ENCODE measurements at places on chromosomes 2 and 18.
A peak's percentile ranks its signal among the peaks of the same experiment; 100 is the strongest.

GRCh38 chr2:25829828-25830227 is 48.5 kb downstream of the ASXL2 start:
- DNase-seq: no peak

- DNase-seq: no peak
Observed at GRCh38 chr2:86171295-86171694, 24.0 kb downstream of the IMMT start.

- DNase-seq: no peak
Observed at GRCh38 chr2:202410092-202410491, 34.0 kb downstream of the BMPR2 start.

DNA sequence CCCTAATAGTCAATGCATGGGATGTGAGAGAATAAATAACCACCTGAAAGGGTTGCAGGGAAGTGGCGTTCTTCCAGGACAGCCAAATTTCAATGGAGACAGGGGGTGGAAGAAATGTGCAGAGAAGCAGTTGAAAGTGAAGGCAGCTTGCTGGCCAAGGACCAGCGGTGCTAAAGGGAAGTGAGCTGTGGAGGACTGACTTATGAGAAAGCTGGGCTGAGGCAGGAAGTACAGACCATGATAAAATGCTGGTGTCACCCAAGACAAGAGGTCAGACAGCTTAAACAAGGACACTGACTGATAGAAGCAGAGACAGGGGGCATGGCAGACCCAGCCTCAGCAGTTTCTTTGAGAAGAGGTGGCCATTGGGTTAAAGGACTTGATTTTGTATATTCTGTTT is 106.7 kb downstream of the DTNB start:
- no peak for DNase-seq

DNA sequence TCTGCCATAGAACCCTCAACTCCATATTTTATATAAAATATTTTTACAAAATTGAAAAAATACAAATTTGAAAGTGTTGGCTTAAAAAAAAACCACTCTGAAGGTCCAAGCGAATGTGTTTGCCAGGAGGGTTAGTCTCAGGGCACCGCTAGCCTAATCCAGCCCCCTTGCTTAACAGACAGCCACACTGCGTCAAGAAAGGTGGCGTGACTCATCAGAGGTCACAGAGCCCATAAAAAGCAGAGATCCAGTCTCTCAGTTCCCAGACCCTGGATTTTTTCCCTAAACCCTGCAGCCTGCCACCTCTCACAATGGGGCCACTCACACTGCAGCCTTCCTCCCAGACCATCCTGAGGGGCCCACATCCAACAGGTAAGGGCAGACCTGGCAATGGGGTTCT is 3.9 kb upstream of the TNS1 start:
- DNase-seq: no peak

DNA sequence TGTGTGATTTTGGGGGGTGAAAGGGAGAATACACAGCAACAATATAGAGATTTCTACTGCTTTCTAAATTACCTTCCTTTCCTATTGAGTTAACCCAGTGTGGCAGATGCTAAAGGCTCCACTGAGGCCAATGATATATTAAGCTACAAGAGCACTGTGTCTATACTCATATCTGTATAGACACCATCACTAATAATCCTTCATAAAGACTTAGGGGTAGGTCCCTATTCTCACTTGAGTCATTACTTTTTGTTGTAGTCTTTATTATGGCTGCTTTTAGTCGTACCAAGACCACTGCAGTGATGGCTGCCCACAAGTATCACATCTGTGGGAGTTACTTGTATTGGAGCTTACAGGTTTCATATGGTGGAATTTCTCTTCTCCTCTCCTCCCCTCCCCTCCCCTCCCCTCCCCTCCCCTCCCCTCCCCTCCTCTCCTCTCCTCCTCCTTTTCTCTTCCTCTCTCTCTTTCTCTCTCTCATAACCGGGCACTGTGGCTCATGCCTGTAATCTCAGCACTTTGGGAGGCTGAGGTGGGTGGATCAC is 637.6 kb downstream of the ADCYAP1 start:
- DNase-seq: no peak

DNA sequence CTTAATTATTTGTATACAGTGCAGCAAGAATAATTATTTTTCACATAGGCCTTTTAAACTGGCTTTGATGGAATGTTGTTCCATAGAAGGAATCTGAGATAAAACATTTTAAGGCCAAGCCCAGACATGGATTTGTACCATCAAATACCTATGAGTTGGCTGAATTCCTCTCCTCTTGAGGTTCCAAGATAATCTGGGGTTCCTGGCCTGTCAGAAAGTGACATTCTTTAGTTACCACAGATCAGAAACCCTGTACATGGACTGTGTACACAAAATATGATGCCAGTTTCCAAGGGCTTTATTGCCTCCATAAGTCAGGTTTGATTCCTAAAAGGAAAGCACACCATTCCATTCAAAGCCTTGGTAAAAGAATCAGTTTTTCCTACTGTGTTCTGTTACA is 1256.7 kb upstream of the NRXN1 start:
- DNase-seq: no peak

DNA sequence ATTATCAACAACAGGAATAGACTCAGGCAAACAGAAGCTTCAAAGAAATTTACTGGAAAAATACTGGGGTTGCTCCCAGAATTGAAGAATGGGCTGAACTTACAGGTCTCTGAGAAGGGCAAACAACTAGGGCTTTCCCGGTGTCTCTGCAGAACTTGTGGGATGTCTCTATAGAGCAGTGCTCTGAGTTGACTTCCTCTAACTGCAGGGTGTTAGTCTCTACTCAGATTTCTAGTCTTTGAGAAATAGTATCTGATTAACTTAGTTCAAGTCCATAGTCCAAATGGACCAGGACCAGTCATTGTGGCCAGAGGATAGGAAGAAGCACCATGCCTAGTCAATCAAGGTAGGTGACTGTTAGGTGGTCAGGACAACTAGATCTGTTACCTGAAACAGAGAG is 45.8 kb downstream of the LIMS1 start:
- no peak for DNase-seq

DNA sequence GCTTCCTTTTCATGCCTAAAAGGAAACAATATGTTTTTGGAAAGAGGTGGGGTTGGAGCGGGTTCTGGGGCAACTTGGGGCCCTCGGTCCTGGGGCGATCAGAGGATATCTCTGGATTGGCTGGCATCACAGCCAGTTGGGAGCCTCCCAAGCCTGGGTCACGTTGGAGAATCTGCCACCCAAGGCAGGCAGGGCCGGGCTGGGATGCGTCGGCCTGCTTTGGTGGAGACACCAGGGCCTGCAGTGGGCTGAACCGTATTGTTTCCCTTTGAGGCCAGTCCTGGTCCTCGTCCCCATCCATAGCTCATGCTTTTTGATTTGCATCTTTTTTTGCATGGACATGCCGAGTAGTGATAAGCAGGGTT is 235.8 kb downstream of the ATAD2B start:
- DNase-seq: no peak

- DNase-seq: no peak
Observed at GRCh38 chr2:240818293-240819125, 1.5 kb downstream of the KIF1A start.

- DNase-seq: no peak
Observed at GRCh38 chr18:12406371-12407111, 1.2 kb upstream of the PRELID3A start.

- DNase-seq: no peak
Observed at GRCh38 chr2:131094463-131095281, 1.4 kb upstream of the FAM168B start.

GRCh38 chr2:64932371-64933216 is 56.6 kb upstream of the SLC1A4 start:
- DNase-seq: no peak

GRCh38 chr2:232386490-232386739 is 7.9 kb downstream of the ALPP start:
- DNase-seq: no peak

- DNase-seq: no peak
Observed at GRCh38 chr2:237389831-237390230, 24.1 kb downstream of the COL6A3 start.

- DNase-seq: no peak
Observed at GRCh38 chr2:45003579-45004551, 5.4 kb downstream of the SIX2 start.

- DNase-seq: peak; percentile 45
Observed at GRCh38 chr2:20507166-20507692, 60.4 kb downstream of the RHOB start.

- no peak for DNase-seq
Observed at GRCh38 chr2:1925928-1926327, 181.6 kb upstream of the PXDN start.

DNA sequence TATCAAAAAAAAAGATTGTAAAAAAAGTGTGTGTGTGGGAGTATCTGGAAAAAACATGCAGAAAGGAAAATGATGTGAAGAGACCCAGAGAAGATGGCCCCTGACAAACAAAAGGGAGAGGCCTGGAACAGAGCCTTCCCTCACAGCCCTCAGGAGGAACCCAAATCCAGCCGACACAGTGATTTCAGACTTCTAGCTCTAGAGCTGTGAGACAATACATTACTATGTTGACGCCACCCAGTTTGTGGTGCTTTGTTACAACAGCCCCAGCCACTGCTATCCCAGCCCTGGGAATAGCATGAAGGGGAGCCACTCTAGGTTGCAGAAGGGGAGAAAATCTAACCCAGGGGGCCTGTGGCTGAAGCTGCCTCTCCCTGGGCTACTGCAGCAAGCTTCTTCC is 59.0 kb upstream of the ZBTB7C start:
- DNase-seq: no peak

- no peak for DNase-seq
Observed at GRCh38 chr2:223283329-223283728, 231.3 kb downstream of the KCNE4 start.

- no peak for DNase-seq
Observed at GRCh38 chr2:76867854-76868253, 654.3 kb downstream of the LRRTM4 start.

GRCh38 chr2:14401873-14402272 is 230.6 kb upstream of the LRATD1 start:
- no peak for DNase-seq

DNA sequence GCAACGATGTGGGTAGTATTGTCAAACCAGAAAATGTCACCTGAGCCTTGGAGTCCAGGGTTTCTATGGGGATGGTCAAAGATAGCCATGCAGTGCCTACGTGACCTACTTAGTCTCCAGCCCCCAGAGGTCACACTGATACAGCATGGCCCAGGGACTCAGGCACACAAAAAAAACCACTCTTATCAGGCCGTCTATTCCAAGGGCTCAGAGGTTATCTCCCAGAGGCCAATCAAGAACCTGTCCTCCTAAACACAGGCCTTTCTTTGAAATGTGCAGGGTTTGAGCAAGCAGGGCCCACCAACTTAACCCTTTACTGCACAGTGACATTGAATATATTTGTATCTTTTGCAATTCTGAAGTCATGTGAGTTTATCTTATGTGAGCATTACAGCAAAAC is 82.7 kb downstream of the MRO start:
- no peak for DNase-seq

GRCh38 chr2:24456599-24457556 is 34.2 kb upstream of the NCOA1 start:
- no peak for DNase-seq

- peak; percentile 2 for DNase-seq
Observed at GRCh38 chr2:190318931-190319554, 583 bp downstream of the HIBCH start.

DNA sequence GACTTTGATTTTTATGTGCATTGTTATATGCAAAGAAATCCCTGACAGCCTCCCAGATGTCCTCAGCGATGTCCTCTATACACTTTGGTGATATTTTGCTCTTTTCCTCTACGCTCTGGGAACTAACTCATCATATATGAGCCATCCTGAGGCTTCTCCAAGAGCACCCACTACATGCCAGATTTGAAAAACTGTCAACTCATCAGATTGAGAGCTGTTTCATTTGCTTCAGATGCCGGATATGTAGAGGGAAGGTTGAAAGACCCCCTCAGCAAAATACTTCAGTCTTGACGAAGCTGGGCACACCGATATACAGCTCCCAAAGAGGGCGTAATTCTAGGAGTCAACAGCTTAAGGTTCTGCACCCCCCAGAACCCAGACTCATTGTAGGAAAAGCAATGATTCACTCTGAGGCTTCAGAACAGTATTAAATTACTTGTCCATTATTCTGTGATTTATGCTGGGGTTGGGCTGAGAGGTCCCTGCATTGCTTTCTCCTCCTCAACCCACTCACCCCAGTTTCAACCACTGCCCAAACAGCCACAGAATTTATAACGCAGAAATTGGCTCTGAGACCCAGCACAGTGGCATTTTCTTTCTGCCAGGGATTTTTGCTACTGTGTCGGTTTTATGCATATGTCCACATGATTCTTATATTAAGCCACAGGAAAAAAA is 341.8 kb downstream of the ALK start:
- no peak for DNase-seq

- no peak for DNase-seq
Observed at GRCh38 chr2:239257511-239257937, 143.3 kb downstream of the HDAC4 start.

DNA sequence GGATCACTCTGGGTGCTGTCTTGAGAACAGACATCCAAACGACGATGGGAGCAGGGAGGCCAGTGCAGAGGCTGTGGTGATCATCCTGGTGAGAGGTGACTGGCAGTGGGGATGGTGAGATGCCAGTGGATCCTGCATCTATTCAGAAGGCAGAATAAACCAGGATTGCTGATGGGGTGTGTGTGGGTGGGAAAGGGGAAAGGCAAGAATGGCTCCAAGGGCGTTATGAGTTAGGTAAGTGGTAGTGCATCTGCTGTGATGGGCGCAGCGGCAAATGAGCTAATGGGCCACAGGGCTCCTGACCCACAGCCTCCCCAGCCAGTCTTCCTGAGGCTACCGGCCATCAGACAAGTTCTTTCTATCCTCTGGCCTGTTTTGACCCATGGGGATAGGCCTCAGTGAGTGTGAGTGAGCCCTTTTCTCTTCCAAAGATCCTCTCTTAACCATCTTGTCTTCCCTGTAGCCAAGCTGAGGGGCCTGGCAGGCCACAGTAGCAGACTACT is 29.6 kb downstream of the SERTAD2 start:
- DNase-seq: no peak

GRCh38 chr2:157259386-157259785 is 1.9 kb downstream of the GALNT5 start:
- no peak for DNase-seq

- no peak for DNase-seq
Observed at GRCh38 chr2:229715895-229716507, 1.6 kb upstream of the DNER start.

GRCh38 chr2:241865416-241865956 is 4.0 kb upstream of the RTP5 start:
- DNase-seq: no peak

- no peak for DNase-seq
Observed at GRCh38 chr18:50579061-50579774, 19.3 kb downstream of the MAPK4 start.

GRCh38 chr18:46374850-46375249 is 270.7 kb downstream of the HAUS1 start:
- no peak for DNase-seq

GRCh38 chr2:1731963-1732768 is 12.1 kb downstream of the PXDN start:
- no peak for DNase-seq

DNA sequence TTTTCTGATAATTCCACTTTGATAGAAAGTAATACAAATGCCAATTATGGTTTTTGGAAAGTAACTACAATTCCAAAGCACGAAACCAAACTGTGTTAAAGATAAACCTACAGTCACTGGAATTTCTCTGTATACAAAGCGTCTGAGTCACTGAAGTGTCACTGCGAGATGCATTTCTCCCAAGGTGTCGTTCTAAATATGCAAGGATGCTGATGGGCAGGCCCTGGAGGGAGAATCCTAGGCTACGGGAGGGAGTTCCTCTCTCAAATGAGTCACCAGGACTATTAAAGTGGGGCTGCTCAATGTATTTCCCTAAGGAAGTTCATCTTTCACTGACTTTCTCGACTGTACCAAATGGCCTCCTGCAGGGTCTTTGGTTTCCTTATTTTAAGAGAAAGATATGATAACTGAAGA is 163.8 kb upstream of the STK17B start:
- no peak for DNase-seq

GRCh38 chr2:118269408-118270051 is 181.3 kb downstream of the INSIG2 start:
- no peak for DNase-seq
